ENCODE measurements at places on chromosomes 16 and 17. TPM values are rescaled to one million over a fixed set of nuclear protein-coding genes. Genes with fewer than 3 reads are reported as not detected.

CD300LF gene
- total RNA-seq, result not detected

KLHL10 gene
- total RNA-seq, result not detected

SEPTIN12 gene
- not detected for total RNA-seq

PRSS21 gene
- not detected for total RNA-seq

KSR1 gene
- total RNA-seq, result 63.4 TPM

DNA sequence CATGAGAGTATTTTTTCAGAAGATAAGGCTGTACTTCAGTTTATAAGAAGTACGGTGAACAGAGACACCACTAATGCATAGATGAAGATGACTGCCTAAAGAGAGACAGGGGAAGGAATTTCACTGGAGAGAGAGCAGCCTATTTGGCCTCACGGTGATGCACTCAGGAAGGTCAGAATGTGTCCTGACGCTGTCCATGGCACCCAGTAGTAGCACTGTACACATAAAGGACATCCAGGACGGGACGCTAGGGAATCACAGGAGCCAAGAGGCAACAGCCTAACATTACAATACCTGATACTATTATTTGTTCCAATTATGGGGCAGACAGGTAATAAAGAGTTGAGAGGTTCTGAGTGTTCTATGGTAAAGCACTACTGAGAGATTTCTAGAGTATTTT is 24.9 kb upstream of the LRRC37A start:
- no peak for DNase-seq

DNA sequence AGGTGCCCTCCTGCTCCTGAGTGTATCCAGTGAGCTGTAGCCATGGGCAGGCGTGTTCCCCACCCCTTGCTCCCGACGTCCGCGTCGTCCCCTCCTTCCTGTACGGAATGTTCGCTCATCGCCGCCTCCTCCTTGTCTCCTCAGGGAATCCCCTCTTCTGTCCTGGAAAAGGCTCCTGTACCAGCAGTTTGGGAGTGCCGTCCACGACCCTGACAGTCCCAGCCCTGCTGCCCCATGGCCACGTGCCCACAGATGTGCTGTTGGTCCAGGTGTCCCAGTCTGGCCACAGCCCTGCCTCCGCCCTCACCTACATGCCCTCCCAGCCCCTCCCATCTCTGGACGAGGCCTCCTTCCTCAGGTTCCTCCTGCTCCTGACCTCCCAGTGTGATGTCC is 30.2 kb downstream of the OR1D5 start:
- DNase-seq, result no peak

GRCh38 chr16:30060346-30060745 is 5.2 kb upstream of the ALDOA start:
- DNase-seq, result no peak

- no peak for DNase-seq
Measured at GRCh38 chr16:10122546-10122945, 59.7 kb downstream of the GRIN2A start.

DNA sequence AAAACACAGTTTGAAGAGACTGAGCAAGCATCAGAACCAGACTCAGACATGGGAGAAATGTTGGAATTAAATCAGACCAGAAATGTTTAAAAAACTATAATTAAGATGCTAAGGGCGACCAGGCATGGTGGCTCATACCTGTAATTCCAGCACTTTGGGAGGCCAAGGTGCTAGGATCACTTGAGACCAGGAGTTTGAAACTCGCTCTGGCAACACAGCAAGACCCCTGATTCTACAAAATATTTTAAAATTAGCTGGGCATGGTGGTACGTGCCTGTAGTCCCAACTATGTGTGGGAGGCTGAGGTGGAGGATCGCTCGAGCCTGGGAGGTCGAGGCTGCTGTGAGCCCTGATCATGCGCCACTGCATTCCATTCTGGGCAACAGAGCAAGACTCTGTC is 160.3 kb downstream of the COPRS start:
- DNase-seq, result no peak

DNA sequence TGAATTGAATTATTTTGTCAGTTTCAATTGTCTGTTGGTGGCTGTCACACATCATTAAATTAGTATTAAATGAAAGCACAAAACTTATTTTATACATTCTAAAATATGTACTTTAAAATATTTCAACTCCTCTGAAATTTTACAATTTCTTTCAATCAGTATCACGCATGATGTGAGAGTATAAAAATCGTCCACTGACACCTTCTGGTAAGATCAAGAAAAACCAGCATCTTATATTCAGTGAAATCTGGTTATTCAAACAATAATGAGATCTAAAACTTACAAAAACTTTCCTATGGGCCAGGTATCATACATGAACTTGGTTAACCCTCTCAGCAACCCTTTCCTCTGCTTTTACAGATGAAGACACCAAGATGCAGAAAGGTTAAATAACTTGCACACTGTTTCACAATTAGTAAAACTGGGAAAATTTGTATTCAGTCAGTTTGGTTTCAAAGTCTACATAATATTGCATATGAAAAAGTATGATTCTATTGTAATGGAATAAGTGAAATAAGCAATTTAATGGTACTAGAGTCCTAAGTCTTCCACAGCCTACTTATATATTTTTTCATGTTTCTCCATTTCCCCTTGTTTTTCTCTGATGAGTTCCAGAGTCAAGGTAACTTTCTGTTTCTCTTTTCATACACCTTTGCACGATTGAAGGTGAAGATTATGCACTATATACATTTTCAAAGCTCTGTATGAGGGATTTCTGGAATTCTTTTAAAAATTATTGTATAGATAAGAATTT is 58.7 kb downstream of the EFCAB5 start:
- DNase-seq, result no peak

- no peak for DNase-seq
Measured at GRCh38 chr16:4328782-4329775, 13.2 kb downstream of the GLIS2 start.

- no peak for DNase-seq
Measured at GRCh38 chr17:62109924-62110323, 44.8 kb upstream of the MED13 start.

DNA sequence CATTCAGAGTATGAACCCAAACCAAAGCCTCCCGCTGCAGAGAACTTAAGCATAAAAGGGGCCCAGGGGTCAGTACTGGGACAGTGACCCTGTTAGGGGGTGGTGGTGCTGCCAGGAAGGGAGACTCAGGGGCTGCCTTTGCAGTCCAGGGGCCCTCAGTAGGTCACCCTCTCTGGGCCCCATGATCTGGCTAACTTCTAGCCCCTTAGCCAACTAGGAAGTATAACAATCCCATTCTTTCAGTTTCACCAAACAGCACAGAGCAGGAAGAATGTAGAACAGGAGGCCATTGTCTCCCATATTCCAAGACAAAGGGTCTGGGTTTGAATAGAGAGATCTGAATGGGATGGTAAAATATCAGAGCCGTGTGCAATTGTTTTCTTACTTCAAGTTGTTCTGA is 378.6 kb upstream of the C16orf82 start:
- no peak for DNase-seq

Data from osteocyte (in vitro differentiated cells).